ENCODE measurements at places on chromosomes 6 and 20. TPM values are rescaled to one million over a fixed set of nuclear protein-coding genes. Genes with fewer than 3 reads are reported as not detected.

The FLRT3 gene
- total RNA-seq = under 0.01 TPM

The BPIFA1 gene
- total RNA-seq = not detected

The CARMIL1 gene
- total RNA-seq = 3.8 TPM

The PTCRA gene
- total RNA-seq = not detected

The EBF4 gene
- total RNA-seq = 1.9 TPM

Data from epithelial cell of umbilical artery (primary cell).